ENCODE measurements at places on chromosomes 5 and 9. TPM values are rescaled to one million over a fixed set of nuclear protein-coding genes. Genes with fewer than 3 reads are reported as not detected.

Gene WNK2
- polyA plus RNA-seq: 0.01 TPM

Gene LHX3
- not detected for polyA plus RNA-seq

Gene PLAC8L1
- 0.11 TPM for polyA plus RNA-seq

Gene HAPLN1
- not detected for polyA plus RNA-seq

Gene GPR150
- polyA plus RNA-seq: 0.07 TPM

Gene TAF11L10
- not detected for polyA plus RNA-seq

Gene PFN3
- not detected for polyA plus RNA-seq

Gene NRG2
- polyA plus RNA-seq: 1.9 TPM

Measured in mammary epithelial cell (primary cell).